Right ventricle myocardium inferior (tissue), 1 donor: ENCODE measurements at places on chromosomes 4 and X. TPM values are rescaled to one million over a fixed set of nuclear protein-coding genes. Genes with fewer than 3 reads are reported as not detected.

- no peak for DNase-seq
Observed at GRCh38 chr4:45183905-45184304, 457.5 kb upstream of the GNPDA2 start.

DNA sequence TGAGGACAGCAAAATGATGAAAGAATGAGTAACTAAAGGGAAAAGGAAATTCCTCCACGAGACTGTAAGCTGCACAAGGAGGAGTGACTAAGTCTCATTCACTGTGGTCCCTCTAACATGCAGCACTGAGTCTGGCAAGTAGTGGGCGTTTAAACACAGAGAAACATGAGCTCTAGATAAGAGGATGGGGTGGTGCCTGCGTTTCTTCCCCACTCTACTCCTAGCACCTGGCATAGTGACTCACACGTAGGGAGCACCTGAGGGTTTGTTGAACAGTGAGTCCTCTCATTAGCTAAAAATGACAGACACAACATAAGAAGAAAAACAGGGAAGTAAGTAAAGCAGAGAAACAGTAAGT lies 105.8 kb upstream of the CBR4 start:
- DNase-seq, result no peak

DNA sequence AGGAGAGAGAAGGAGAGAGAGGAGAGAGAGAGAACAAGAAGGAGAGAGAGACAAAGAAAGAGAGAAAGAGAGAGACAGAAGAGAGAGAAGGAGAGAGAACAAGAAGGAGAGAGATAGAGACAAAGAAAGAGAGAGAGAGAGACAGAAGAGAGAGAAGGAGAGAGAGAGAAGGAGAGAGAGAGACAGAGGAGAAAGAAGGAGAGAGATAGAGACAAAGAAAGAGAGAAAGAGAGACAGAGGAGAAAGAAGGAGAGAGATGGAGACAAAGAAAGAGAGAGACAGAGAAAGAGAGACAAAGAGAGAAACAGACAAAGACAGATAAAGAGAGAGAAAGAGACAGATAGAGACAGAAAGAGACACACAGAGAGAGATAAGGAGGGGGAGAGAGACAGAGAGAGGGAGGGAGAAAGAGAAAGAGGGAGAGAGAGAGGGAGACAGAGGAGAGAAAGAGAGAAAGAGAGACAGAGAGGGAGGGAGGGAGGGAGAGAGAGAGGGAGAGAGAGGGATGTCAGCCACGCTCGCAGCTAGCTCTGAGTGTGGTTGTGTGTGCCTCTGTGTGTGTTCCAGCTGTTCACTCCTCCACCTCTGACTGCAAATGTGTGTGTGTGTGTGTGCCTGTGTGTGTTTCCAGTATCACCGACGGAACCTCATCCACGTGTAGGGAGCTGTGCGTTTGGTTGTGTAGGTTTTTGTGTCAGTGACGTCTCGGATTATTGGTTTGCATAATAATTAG lies 105.8 kb downstream of the CRLF2 start:
- DNase-seq, result no peak

GRCh38 chr4:71549516-71550160 lies 210.8 kb downstream of the SLC4A4 start:
- DNase-seq, result no peak

DNA sequence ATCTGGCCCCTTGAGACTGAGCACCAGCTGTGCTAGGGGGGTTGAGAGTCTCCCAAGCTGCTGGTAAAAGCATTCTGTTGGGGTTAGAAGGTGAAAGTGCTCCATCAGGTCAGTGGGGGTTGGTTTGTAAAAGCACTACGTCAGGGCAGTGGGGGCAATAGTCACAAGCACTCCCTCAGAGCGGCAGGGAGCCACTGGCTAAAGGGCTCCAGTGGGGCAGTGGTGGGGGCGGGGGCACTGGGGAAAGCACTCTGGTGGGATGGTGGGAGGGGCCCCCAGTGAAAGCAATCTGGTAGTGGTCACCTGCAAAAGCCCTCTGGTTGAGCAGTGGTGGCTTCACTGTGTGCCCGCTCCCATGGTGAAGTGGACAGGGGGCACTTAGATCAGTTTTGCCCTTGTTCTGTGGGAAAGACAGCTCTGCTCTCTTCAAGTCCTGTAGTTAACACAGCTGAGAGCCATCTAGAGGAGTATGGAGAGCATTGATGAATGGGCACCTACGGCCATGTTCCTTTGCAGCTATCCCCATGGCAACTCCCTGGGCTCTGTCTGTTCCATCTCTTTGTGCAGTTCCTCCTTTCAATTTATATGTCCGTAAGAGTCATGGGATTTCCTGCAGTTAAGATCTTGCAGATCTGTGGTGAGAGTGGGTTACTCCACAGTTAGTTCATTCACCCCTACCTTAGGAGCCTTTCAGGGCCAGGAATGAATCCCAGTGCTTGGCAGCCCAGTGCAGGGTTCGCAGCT lies 106.4 kb downstream of the SH3BGRL start:
- DNase-seq, result no peak

DNA sequence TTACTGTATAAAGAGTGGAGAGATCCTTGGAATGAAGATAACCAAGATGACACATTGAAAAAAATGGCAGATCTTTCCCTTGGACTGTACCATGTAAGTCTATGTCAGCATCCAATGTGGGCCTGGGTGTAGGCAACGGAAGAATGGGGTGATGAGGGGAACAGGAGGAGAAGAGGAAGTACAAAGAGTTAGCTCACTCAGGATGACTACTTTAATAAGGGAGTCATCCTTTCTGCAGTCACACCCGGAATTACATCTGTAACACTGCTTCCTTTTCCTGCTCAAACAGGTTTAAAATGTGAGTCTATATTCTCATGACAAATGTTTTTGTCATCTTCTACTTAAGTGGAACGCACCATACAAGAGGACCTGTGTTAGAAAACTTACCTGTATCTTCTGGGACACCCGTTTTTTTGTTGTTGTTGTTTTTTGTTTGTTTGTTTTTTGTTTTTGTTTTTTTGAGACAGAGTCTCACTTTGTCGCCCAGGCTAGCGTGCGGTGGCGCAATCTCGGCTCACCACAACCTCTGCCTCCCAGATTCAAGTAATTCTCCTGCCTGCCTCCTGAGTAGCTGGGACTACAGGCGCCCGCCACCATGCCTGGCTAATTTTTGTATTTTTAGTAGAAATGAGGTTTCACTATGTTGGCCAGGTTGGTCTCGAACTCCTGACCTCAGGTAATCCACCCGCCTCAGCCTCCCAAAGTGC lies 18.0 kb downstream of the HPSE start:
- DNase-seq, result peak; percentile 75

DNA sequence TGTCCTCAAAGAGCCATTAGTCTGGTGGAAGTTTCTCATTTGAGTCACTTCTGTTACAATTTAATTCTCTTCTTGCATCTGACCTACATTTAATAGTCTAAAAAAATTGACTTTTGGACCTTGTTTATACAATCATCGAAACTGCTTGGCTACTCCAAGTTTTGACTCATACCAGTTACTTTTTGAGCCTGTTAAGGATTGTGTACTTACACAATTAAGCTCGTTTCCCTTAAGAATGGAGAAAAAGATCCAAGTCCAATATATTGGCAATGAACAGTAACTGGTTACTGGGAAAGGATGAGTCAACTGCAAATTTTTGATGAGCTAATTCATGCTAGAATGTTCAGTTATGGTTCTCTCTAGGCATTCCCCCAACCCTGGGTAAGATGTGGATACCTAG lies 58.2 kb downstream of the DCX start:
- DNase-seq, result no peak

Gene GABRE
- total RNA-seq, result 30.3 TPM

Gene CDKL5
- 8.1 TPM for total RNA-seq

Gene PDZD4
- 2.8 TPM for total RNA-seq
